Activated CD4-positive, alpha-beta T cell treated with anti-CD3 and anti-CD28 coated beads, Interleukin-2, amount 50 U/mL, for 48 hours (primary cell): ENCODE measurements at places on chromosomes 1 and 21.

GRCh38 chr1:163826500-163826899, 504.7 kb downstream of the NUF2 start:
- no peak for DNase-seq

DNA sequence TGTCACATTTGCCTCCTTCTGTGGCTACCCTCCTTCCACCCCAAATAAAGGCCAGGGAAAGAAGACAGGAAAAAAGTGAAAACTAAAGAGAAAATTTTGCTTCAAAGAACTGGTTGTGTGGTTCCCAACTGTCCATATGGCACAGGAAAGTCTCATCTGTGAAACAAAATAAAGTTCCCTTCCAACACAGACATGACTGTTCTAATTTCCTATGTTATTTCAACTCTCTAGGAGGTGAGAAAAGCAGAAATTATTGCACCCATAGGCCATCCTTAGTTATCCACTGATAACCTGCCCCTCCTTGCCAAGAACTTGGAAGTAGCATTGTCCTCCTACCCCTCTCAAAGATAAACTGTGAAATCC, 8.1 kb upstream of the RAB29 start:
- no peak for DNase-seq

- no peak for DNase-seq
These were observed 15.9 kb upstream of the DHX9 start for GRCh38 chr1:182823220-182823619.

DNA sequence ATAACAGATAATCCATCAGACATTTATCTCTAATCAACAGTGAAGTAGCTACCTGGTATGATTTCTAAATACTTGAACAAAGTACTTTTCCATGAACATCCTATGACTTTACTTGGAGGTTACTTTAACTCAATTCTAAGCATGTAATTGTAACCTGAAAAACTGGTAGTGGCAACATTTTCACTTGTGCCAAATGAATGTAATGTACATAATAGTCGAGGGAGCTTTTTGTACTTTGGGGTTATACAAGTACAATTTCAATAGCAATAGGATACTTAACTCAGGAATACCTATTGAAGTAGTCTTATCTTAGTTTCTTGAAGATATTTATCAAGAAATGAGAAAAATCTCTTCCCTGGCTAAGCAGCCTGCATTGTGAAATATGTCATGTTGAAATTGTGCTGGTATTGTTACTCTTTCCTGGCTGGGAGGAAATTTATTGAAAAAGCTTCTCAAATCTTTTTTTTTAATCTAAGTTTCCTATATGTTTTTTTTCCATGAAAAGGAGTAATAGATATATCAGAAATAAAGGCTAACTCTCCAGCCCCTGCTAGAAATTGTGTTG, 33.7 kb upstream of the CACYBP start:
- DNase-seq = no peak

DNA sequence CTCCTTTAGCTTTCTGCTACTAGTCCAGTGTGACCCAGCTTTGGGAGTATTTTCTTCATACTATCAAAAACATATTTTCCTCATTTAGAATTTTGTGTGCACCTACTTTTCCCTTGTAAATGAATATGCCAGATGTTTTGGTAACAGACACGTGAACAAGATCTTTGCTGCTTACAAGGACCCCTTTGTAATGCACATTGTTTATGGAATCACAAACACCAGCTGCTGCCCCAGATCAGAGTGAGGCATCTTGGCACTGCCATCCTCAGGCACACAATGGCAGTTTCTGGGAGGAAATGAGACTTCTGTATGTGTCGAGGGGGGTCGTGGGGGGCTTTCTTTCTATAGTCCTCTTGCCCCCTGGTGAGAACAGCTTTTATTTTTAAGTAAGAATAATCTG, 115.7 kb downstream of the RGL1 start:
- no peak for DNase-seq

DNA sequence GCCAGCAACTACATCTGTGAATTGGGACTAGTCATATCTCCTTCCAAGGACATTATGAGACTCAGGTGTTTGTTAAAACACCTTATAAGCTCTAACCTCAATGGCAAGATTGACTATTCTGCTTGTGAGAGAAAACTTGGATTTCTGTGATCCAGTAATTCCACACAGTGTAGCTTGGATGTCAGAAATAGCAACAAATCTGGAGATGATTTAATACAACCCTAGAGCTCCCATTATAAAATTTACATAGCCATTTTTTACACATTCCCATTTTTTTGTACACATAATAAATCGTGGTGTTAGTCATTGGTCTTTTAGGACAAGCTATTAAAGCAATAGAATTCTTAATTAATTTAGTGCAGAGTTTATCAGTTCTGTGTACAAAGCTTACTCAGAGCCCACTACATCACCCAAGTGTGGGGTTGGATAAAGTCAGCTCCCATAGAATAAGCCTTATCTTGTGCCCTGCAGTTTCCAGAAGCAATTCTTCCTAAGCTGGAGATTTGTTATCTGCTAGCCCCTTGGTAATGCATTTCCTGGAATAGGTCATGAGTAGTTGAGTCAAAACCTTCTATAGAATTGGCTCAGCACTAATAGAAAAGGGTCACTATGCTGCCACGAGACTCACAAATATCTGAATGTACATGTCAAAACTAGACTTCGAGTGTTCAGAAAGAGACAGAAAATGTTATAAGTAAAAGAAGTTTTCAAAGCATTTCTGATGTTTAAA, 434.0 kb upstream of the RUNX1 start:
- no peak for DNase-seq

DNA sequence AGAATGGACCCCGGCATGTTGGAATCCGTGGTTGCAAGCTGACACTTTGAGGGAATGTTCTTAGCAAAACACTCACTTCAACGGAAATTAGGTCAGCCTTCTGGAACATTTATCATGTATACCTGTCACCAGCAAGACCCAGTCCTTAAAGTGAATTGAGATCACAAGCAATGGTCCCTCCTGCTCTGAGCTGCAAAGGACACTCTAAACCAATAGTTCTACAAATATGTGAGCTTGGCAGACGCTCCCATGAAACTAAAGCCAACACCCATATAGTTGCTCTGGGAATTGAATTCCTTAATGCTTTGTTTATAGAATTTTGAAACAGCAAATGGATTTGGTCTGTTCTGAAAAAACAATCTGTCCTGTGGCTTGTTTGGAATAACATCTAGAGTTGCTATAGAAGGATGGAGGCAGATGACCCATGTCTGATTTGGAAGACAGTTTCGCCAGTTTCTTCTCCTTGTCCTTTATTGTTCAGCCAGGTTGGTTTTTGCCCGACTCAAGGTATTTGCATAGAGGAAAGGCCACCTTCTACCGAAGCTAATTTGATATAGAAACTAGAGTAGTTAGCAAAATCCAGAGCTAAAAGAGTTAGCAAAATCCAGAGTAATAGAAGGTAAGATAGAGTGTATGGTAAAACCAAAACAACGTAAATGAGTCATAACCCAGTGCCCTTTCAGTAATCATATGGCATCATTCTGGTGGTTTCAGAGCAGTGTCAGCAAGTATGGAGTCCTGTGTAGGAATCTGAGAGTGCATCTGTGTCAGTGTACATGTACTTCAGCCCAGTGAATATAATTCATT, 236.2 kb downstream of the NFIA start:
- DNase-seq = peak; percentile 26

DNA sequence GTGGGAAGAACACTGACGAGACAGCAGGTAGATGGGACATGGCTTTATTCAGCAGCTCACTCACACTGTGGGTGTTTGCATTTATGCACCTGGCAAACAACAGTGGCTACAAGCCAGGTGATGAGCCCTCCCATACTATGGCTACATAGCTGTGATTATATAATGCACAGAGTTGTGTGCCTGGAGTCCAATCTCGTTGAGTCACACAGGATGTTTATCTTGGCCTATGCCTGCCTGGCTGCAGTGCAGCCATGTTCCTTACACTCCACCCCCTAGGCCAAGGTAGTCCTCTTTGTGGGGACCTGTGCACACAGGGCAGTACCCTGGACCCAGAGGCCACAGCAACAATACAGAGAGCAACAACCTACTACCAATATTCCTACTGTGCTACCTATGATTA, 1643.8 kb downstream of the MRPL39 start:
- no peak for DNase-seq

DNA sequence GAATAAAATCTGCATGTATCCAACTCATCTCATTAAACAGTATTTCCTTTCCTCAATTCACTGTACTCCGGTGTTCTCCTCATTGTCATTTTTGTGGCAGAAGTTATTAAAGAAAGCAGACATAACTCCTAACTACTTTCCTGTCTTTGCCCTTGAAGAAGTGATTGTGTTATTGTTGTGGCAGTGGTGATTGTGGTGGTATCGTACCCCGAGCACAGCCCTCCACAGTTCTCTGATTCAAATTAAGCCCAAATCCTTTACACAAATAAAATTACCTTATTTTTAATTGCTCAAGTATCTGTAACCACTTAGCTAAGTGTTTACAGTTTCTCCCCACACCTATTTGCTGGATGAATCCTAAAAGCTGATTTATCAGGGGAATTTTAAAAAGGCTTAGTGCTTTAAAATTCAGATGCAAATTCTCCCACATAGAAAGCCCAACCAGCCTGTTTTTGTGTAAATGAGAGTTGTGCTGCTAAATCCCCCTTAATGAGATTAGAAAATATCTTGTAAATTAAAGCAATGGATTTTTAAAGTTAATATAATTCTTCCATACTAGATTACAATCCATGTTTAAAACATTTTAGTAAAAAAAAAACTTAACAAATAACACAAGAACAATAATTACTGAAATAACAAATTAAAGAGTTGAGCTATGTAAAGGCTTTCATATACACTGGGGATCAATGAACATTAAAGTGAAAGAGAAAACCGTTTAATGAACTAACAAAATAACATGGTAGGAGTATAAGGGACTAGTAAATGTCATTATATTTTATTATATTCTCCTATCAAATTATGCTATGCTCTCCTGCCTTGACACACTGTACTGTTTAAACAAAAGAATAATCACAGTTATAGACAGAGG, 259.0 kb downstream of the NEGR1 start:
- no peak for DNase-seq

GRCh38 chr1:68958958-68959357, 462.1 kb upstream of the DEPDC1 start:
- no peak for DNase-seq

DNA sequence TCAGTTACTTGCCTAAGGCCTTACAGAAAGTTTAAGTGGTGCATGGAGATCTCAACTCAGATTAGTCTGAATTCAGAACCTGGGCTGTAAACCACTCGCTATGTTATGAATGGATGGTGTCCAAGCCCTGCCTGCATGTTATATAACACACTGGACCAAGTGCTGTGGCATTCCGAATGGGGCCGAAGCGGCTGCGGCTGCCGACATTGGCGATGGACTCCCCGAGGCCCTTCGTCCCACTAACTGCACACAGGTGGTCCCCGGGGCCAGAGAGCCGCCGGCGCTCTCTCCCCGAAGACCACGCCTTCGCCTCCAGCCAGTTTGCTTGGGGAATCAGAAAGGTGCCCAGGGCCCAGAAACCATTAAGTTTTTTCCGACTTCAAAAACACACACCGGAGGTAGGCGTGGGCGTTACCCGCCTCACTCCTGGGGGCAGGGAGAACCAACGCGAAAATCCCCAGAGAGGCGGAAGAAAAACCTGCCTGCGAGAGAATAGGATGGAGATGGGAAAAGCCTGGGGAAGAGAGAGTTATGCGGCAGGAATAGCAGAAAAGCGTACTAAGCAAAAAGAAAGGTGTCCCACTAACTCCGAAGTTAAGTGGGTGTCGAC, 579 bp upstream of the TENT5C start:
- no peak for DNase-seq

- no peak for DNase-seq
These were observed 14.4 kb downstream of the S100A16 start for GRCh38 chr1:153598309-153599172.

GRCh38 chr1:167879508-167879907, 34.4 kb downstream of the ADCY10 start:
- no peak for DNase-seq

DNA sequence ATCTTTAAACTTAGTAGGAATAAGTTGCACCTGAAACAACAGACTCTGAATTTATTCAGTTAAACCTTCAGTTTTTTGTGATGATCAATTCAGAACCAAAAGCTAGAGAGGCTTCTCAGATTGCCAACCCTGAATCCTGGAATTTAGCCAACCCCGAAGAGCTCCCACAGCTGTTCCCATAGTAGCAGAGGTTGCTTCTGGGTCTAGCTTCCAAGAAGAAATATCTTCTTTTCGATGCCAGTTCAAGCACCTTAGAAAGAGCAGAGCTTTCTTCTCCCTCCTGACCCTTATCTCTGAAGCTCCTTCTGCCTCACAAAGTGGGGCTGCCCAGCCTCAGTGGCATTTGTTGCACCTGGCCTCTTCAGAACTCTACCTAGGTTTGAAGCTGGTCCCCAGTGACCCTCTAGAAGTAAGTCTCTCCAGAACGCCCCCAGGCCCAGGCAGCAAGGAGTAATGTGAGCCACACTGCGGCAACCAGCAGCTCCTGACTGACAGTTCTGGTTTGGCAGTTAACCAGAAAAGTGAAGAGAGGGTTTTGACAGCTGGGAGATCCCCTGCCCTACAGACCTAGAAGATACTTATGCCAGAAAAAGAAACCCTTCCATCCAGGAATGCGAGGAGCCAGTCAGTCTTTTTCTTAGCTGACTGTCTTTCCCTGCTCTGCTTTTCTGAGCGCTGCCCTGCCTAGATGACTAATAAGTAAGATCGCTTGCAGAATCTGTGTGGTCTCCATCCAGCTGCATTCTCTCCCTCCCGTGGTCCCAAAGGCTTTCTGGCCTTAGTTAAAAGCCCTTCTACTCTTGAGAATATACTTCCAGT, 165.9 kb downstream of the ADGRL4 start:
- no peak for DNase-seq

GRCh38 chr21:44353191-44353970, at the start of gene TRPM2:
Gene TRPM2 (plus strand): TSS chr21:44353621. CDS start chr21:44353701, 80 bp downstream.
- DNase-seq = peak; percentile 26

DNA sequence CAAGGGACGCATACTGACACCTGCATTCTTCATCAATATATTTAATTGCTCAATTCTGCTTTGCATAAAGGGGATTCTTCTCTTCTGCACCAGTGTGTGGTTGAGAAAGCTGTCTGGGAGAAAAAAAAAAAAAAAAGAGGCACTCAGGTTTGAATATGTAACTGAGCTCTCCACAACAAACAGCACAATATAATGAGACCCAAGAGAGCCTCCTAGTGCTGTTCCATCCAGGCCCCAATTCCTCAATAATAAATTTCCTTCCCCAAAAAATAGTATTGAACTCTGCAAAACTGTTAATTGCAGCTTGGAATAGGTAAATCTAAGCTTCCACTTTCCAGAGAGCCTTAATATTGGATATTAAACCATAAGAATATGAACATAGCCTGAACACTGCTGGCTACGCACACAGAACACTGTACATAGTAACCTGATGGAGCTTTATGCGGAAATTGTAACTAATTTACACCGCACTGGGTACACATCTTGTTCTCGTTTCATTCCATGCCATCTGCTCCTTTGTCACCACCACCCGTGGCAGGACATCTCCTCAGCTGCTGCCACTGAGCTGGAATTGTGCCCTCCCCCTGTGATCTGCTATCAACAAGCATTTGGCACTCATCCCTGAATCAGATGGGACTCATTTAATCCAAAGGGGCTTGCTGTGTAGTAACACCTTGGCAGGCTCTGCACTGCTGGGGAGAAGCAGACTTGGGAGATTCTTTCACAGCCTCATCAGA, 272.0 kb downstream of the HHIPL2 start:
- DNase-seq = no peak
